Hepatocyte (in vitro differentiated cells): ENCODE measurements at places on chromosomes 2 and 18. TPM values are rescaled to one million over a fixed set of nuclear protein-coding genes. Genes with fewer than 3 reads are reported as not detected.

GRCh38 chr2:175205523-175205922 lies 24.0 kb upstream of the ATP5MC3 start:
- no peak for DNase-seq

- no peak for DNase-seq
Measured at GRCh38 chr18:46253498-46253897, 149.3 kb downstream of the HAUS1 start.

Gene PROKR1
- total RNA-seq: 0.20 TPM in 1 of 2 replicates, not detected in the other

Gene NT5C1B
- total RNA-seq: not detected in 2 replicates

Gene D2HGDH
- total RNA-seq: 12.9 TPM in 2 replicates

- no peak for DNase-seq
Measured at GRCh38 chr2:240904216-240905175, 1.6 kb upstream of the CROCC2 start.

- DNase-seq: no peak
Measured at GRCh38 chr2:61943251-61943650, 37.8 kb downstream of the COMMD1 start.

GRCh38 chr2:8541223-8541622 lies 140.6 kb upstream of the ID2 start:
- DNase-seq: no peak

Gene LCT
- 3.2 and 4.1 TPM in 2 replicates for total RNA-seq

DNA sequence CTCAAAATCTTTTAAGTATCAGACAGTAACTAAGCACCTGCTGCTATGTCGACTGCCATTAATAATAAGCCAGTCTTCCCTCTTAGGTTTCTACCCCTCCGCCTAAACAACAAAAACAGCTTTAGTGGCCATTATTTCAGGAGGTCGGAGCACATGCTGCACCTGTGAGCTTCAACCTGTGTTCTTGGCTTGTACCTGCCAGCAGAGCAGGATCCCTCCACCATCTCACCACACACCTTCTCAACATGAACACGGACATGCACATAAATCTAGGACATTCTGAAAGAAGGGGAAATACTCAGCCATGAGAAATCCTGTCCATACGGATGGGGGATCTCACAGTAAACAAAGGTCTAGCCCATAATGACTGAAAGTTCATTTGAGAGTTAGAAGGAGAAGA lies 3.7 kb downstream of the CYB5A start:
- DNase-seq: no peak

DNA sequence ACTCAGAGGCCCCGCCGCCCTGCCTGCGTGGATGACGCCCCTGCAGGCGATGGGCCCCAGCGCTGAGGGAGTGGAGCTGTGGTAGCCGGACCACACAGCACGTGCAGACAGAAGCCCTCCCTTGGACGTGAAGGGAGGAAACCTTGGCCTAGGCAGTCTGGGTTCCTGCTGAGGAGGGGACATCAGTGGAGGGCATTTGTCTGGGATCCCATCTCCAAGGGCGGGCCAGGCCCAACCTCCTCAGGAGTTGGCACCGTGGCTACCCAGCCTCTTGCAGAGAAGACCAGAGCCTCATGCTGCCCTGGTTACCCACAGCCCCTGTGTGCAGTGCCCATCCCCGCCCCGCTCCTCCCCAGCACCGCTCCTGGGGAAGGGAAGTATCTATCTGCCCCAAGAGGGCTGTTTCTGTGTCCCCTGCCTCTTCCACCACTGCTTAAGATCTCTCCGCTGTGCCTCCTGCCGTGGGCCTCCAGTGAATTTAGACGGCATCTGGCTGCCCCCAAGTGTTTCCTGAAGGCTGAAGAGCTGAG lies 241.8 kb downstream of the KLHL29 start:
- DNase-seq: no peak

- DNase-seq: no peak
Measured at GRCh38 chr2:85326406-85327159, 1.2 kb downstream of the TGOLN2 start.

DNA sequence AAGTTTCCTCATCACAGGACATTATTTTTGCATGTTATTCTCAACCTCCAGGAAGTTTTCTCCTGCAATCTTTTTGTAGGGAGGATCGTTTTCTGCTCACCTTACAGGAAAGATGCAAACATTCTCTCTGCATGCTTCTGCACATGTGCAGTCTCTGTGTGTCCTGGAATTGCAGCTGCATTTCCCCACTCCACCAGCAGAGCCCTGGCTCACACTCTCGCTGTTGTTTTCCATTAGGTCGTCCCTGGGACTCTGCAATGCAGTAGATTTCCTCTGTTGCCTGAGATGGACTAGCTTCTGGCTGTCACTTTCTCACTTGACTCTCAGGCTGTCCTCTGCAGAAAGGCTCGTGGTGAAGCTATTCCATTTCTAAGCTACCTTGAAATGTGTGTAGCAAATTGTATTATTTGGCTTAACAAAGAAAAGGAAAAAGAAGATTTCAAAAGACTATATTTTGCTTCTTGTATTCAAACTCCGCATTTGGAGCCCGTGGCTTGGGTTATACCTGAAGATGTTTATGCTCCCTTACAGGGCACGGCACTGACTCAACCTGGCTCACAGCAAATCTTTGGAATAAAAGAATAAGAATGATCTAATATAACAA lies 346.7 kb downstream of the RAD51AP2 start:
- DNase-seq: peak; percentile 72

Gene CROCC2
- 0.10 and 0.20 TPM in 2 replicates for total RNA-seq

DNA sequence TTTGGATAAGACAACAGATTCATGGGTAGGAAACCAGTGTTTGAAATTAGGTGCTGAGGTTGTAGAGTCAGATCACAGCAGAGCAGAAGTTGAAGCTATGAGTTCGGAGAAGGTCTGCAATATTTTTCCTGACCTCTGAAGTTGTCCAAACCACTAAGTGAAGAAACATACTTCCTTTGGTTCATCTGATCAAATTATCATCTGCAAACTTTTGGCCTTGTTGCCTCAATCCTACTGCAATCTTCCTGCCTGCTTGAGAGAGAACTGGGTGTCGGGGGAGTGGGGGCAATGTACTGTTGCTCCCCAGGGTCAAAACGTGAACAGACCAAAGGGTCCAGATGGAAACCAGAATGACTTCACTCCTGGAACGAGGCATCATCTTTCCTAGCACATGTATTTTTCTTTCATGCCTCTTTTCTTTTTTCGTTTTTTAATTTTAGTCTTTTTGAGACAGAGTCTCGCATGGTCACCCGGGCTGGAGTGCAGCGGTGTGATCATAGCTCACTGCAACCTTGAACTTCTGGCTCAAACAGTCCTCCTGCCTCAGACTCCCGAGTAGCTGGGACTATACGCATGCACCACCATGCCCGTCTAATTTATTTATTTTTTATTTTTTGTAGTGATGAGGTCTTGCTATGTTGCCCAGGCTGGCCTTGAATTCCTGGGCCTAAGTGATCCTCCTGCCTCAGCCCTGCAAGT lies 42.7 kb downstream of the RAB31 start:
- DNase-seq: no peak

DNA sequence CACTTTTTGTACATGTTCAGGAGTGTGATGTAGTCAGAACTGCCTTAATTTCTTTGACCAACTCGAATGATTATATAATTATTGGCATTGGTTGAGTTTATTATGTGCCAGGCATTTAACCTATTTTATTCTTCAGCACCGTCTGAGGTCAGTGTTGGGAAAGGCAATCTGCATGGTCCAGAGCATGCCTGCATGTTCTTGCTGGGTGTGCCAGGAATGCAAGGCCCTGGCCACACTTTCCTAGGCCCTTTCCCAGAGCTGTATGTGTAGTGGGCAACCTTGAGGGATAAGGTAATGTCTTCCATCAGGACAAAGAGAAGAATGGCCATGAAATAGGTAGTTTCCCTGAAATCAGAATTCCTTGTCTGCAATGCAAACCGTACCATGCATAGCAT lies 9.7 kb upstream of the SNRNP200 start:
- DNase-seq: no peak

DNA sequence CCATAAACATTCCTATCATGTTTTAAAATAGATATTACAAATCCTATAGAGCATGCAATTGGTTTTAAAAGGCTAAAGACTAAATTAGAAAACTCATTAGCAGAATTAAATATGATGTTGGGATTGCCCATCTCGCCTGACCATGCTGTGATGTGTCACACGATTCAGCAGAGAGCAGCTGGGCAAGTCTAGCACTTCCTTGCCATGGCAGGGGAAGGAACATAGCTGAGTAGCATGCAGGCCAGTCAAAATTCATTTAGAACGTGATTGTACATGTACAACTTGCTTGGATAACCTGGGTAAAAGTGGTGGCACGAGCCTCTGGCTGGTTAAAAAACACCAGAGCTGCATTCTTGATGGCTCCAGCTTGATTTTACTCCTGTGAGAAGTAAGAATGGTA lies 81.3 kb downstream of the SCN3A start:
- no peak for DNase-seq

DNA sequence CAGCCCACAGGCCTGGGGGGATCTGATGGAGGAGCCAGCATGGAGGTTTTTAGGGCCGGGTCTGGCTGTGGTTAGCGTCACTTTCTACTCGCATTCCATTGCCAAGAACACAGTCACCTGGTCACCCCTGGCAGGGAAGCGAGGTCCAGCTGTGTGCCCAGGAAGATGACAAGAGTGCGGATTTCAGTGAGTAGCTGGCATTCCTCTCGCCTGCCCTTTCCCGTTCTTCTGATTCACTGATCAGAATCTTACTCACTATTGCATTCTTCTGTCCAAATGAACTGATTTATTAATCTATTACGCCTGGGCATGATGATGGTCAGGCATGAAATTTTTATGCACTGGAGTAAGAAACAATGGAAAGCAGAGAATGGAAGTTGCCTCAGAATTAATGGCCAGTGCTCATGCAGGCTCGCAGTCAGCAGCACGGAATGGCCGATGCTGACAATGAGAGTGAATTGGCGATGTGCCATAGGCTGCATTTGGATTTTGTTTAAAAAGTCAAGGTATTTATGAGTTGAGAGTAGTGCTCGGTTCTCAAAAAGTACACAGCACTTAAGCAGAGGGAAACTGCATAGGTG lies 76.4 kb upstream of the MGAT5 start:
- peak; percentile 38 for DNase-seq

DNA sequence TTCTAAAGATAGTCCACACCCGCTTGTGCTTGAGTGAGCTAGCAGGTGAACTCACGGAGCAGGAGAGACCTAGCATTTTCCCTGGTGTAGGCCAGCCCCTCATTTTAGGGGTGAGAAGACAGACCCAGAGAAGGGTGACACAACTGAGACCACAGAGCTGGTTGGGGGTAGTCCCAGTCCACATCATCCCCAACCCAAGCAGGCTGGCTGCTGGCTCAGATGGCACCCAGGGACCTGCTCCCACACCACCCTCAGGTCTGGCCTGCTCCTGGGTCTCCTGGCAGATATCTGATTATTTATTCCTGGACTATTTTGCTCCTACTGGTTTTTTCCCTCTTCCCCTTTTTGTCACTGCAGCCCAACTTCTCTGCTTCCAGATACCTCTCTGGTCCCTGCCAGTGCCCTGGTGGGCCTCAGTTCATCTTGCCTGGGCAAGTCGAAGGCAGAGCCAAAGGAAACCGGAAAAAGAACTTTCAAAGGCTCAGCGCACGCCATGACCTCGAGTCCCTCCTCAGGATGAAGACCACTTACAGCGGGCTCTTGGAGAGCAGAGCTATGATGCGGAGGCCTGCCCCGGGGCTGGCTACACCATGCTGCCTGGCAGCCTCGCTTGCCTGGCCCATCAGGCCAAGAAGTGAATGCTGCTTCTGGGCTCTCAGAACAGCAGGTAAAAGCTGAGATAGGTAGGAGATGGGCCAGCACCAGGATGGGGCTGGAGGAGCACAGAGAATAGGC lies 72.7 kb downstream of the POLR1A start:
- no peak for DNase-seq

DNA sequence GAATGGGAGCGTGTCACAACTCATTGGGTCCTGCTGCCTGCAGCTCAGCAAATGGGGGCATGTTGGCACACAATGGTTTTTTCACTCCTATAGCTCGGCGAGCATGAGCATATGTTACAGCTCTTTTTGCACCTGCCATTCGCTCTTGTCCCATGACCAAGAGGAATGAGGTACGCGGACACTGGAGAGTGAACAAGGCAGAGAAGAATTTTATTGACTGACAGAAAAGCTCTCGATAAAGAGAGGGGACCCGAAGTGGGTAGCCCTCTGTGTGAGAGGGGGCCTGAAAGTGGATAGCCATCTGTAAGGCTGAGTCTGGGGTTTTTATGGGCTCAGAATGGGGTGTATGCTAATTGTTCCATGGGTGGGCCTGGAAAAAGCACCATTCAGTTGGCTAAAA lies 5.5 kb downstream of the ACYP2 start:
- no peak for DNase-seq

Gene FAM110C
- 10.2 and 11.2 TPM in 2 replicates for total RNA-seq

- DNase-seq: no peak
Measured at GRCh38 chr2:235098736-235099494, 147.1 kb downstream of the SH3BP4 start.

GRCh38 chr2:112137516-112138158 lies 548 bp upstream of the FBLN7 start:
- DNase-seq: no peak

GRCh38 chr2:42900289-42900891 lies 108.0 kb upstream of the HAAO start:
- no peak for DNase-seq

Gene TACR1
- 0.13 and 0.28 TPM in 2 replicates for total RNA-seq

Gene CHRND
- total RNA-seq: not detected in 2 replicates

Gene GPR45
- total RNA-seq: not detected in 2 replicates

Gene M1AP
- 0.70 and 1.0 TPM in 2 replicates for total RNA-seq

GRCh38 chr2:216956820-216957493 lies 97.1 kb upstream of the TNP1 start:
- DNase-seq: no peak

- no peak for DNase-seq
Measured at GRCh38 chr2:219395609-219396008, 7.9 kb upstream of the DNPEP start.

- DNase-seq: no peak
Measured at GRCh38 chr18:59540780-59541179, 156.4 kb downstream of the CCBE1 start.

- DNase-seq: no peak
Measured at GRCh38 chr2:191653667-191654391, 24.1 kb upstream of the NABP1 start.

Gene NOSTRIN
- total RNA-seq: 10.7 and 19.1 TPM in 2 replicates

DNA sequence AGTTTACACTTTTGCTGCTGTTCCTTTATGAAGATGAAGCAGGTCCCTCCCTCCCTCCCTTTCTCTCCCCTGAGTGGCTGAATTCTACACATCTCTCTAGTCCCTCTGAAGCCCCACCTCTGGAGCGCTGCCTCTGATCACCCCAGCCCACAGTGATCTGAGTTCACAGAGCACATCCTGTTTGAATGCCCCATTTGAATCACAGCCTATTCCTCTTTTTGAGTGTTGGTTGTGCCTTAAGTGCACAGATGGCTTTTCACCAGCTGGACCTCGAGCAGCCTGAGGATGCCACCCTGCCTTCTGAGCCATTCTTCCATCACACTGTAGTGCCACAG lies 87.1 kb downstream of the ITGB1BP1 start:
- DNase-seq: no peak

Gene ALKAL2
- 2.9 and 9.0 TPM in 2 replicates for total RNA-seq
